H1 (cell line): ENCODE measurements at places on chromosomes 3 and 15. TPM values are rescaled to one million over a fixed set of nuclear protein-coding genes. Genes with fewer than 3 reads are reported as not detected.

The ISY1 gene
- total RNA-seq: 16.6 and 21.8 TPM in 2 replicates

The PTPRG gene
- 90.1 and 96.2 TPM in 2 replicates for total RNA-seq

The MAP6D1 gene
- total RNA-seq: 4.1 and 5.2 TPM in 2 replicates

The SERPINI1 gene
- total RNA-seq: 5.6 and 9.9 TPM in 2 replicates

The SLC22A14 gene
- not detected in 2 replicates for total RNA-seq

The ZPLD1 gene
- not detected in 2 replicates for total RNA-seq

The SERPINI2 gene
- 0.25 and 0.26 TPM in 2 replicates for total RNA-seq

The ECE2 gene
- total RNA-seq: 0.48 and 0.86 TPM in 2 replicates

The CLSTN2 gene
- total RNA-seq: 0.31 and 0.52 TPM in 2 replicates

The SMCO1 gene
- total RNA-seq: not detected in 2 replicates

The TMEM158 gene
- total RNA-seq: 30.3 and 35.5 TPM in 2 replicates

The GCNT3 gene
- not detected in 2 replicates for total RNA-seq

The POLQ gene
- total RNA-seq: 15.3 and 16.1 TPM in 2 replicates

The ADAMTS9 gene
- total RNA-seq: 0.36 and 0.41 TPM in 2 replicates

The PARP3 gene
- total RNA-seq: 1.1 and 1.3 TPM in 2 replicates

The IQGAP1 gene
- 133 and 138 TPM in 2 replicates for total RNA-seq
